Muscle of back (tissue), 13 donors: ENCODE measurements at places on chromosomes 1 and 21. TPM values are rescaled to one million over a fixed set of nuclear protein-coding genes. Genes with fewer than 3 reads are reported as not detected.

Gene SLC44A3
- polyA plus RNA-seq: 5.1 TPM

Gene FAM131C
- 0.24 TPM for polyA plus RNA-seq

Gene KRTAP10-1
- polyA plus RNA-seq: not detected

Gene PPIH
- 36.3 TPM for polyA plus RNA-seq

Gene PBX1
- 58.7 TPM for polyA plus RNA-seq

Gene MRAP
- not detected for polyA plus RNA-seq

Gene HMCN1
- polyA plus RNA-seq: 8.4 TPM

Gene PODN
- 6.8 TPM for polyA plus RNA-seq

DNA sequence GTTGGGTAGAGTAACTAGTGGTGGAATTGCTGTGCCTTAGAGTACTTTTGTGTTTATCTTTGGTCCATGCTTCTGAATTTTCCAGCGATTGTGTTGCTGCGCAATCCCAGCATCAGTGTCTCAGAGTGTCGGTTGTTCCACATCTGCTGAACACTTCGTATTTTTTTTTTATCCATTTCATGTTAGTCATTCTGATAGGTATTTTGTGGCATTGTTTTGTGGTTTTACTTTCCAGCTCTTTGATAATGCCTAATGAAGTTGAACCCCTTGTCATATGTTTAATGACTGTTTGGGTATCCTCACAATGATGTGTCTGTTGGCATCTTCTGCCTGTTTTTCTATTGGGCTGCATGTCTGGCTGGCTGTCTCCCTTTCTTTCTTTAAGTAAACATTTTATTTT is 13.6 kb downstream of the TUFT1 start:
- DNase-seq: no peak

DNA sequence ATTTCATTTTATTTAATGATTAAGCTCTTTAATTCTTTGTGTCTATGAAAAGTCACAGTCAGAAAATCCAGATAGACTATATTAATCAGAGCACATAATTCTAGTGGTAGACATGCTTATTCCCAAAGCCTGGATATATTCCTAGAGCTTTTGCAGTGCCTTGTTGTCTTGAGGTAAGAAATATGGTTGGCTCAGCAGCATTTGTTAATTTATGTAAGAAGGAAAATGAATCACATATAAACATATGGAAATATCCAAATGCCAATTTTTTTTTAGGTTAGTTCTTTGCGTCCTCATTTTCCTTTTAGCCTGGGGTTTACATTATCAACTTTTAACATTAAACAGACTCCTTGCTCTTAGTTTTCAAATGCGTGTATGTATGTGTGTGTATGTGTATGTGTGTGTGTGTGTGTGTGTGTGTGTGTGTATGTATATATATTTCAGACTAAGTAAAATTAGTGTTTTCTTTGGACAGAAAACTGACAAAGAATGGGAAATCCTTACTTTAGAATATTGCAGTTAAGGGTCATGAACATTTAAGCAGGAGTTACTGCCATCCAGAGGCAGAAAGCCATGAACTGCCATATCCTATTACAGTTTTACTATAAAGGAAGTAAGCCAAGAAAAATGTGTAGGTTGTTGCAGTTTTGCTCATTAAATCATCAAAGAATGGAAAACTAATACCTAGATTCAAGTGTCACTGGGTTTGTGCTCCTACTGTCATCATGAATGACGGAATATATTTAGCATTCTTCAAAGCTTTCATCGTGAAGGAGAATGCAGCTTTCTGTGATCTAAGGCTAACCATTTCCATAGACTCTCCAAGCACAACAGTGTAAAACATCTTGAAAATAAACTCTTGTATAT is 477.1 kb upstream of the NR5A2 start:
- DNase-seq: peak; percentile 10

DNA sequence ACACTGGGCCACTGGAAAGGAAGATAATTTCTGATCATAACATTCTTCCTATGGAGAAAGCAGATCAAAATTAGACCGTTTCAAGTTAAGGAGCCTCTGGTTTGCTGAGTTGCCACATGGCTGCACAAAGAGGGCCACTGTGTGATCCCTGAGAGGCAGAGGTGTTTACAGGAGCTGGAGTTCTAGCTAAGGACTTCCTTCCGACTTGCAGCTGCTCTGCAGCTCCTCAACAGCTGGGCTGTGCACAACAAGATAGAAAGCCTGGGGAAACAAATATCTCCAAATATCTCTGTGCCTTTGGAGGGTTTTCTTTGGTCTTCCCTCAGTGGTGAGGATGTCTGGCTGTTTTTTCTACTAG is 26.8 kb downstream of the GADD45A start:
- DNase-seq: no peak

DNA sequence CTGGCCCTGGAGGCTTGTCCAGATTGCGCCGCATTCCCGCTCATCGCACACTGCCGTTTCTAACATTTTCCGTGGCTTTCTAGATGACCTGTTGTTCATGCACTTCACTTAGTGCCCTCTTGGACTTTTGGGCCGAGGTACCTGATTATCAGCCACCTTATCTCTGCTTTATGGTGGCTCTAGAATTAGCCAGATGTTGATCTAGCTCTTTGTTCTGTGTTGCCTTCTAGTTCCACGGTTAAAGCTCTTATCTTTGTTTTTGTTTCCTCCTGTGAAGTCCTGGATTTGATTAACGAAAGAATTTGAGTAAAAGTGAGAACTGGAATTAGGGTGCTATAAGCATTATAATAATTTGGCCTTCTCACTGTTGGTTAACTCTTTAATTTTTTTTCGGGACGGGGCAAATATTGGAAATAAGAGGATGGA is 945 bp downstream of the RNPEP start:
- DNase-seq: no peak

- no peak for DNase-seq
These were observed 25.2 kb downstream of the RUNX3 start for GRCh38 chr1:24904731-24905354.

DNA sequence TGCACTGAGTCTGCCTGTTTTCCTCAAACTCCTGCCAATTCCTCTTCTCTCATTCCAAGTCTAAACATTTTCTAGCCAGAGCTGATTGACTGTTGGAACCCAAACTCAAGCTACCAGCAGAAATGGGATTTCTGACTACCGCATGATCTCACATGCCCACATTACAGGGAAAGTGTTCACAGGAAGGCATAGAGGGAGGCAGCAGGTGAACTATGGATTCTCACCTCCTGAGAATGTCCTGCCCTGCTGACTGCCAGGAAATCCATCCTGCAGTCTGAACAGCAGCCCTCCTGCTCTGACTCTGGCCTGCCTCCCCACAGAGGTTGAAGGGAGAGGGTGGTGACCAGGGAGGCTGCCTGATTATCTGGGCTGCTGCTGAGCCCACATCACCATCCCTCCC is 22.5 kb downstream of the IQGAP3 start:
- no peak for DNase-seq

GRCh38 chr1:116392717-116393404 is 19.8 kb downstream of the ATP1A1 start:
- DNase-seq: no peak

GRCh38 chr1:182869241-182869666 is 30.1 kb downstream of the DHX9 start:
- DNase-seq: no peak

- no peak for DNase-seq
These were observed 709.9 kb downstream of the KCNT2 start for GRCh38 chr1:195898373-195898772.

GRCh38 chr21:37800057-37800455 is 116.2 kb downstream of the KCNJ6 start:
- DNase-seq: no peak

DNA sequence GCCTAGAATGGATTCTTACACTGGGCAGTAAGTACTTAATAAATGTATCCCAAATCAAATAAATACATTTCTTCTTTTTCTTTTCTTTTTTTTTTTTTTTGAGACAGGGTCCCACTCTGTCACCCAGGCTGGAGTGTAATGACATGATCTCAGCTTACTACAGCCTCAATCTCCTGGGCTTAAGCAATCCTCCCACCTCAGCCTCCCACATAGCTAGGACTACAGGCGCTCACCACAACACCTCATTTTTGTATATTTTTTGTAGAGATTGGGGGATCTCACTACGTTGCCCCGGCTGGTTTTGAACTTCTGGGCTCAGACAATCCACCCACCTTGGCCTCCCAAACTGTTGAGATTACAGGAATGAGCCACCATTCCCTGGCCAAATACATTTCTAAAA is 63.7 kb upstream of the LGALS8 start:
- no peak for DNase-seq

GRCh38 chr1:55456971-55457370 is 241.8 kb upstream of the USP24 start:
- DNase-seq: no peak

DNA sequence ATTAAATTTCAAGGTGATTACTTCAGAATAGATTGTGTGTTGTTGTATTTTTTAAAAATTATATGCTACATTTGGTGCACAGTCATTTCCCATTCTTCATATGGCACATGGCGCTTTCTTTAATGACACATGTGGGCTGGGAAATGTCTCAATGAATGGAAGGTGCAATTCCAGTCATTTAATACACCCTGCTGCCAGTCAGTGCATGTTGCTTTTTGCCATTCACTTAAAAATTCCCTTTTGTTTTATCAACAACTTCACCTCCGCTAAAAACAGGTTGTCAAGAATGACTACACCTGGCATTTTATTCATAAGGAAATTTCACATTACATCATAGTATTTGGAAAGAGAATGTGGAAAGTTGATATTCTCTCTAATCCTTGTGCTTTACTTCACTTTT is 716.4 kb upstream of the ADAMTS5 start:
- DNase-seq: no peak

DNA sequence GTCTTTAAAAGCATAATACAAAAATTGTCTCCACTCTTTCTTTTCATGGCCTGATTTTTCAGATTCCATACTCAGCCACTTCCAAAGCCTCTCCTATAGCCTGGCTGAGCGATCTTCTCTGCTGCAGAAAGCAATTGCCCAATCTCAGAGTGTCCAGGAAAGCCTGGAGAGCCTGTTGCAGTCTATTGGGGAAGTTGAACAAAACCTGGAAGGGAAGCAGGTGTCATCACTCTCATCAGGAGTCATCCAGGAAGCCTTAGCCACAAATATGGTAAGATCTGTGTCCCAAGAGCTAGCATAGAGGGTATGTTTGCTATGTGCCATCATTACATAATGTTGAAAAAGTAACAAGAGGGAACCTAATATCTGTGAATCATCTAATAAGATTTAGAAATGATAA is 130.7 kb upstream of the BMP8A start:
- DNase-seq: no peak

GRCh38 chr1:112048421-112048820 is 59.0 kb upstream of the KCND3 start:
- DNase-seq: no peak

GRCh38 chr1:48654606-48655210 is 122.0 kb downstream of the BEND5 start:
- DNase-seq: no peak

GRCh38 chr1:224182057-224182865 is 779 bp upstream of the DEGS1 start:
- no peak for DNase-seq
